ENCODE measurements at places on chromosomes 16 and 17. TPM values are rescaled to one million over a fixed set of nuclear protein-coding genes. Genes with fewer than 3 reads are reported as not detected.

The CD300H gene
- total RNA-seq: not detected

- no peak for DNase-seq
Measured at GRCh38 chr16:50711862-50712559, 18.6 kb downstream of the NOD2 start.

- peak; percentile 13 for DNase-seq
Measured at GRCh38 chr16:87840271-87840978, 28.9 kb downstream of the SLC7A5 start.

The CX3CL1 gene
- total RNA-seq: 1.2 TPM

GRCh38 chr17:66431910-66432309 is 129.5 kb downstream of the PRKCA start:
- DNase-seq: peak; percentile 65

GRCh38 chr16:75088216-75088615 is 28.4 kb downstream of the LDHD start:
- DNase-seq: peak; percentile 79

- peak; percentile 89 for DNase-seq
Measured at GRCh38 chr16:19505600-19506303, 16.1 kb downstream of the GDE1 start.

GRCh38 chr17:51217946-51218345 is 41.9 kb downstream of the MBTD1 start:
- DNase-seq: no peak

The CES3 gene
- not detected for total RNA-seq

The TEX19 gene
- not detected for total RNA-seq

- no peak for DNase-seq
Measured at GRCh38 chr16:16096121-16096857, 127.0 kb downstream of the ABCC6 start.

DNA sequence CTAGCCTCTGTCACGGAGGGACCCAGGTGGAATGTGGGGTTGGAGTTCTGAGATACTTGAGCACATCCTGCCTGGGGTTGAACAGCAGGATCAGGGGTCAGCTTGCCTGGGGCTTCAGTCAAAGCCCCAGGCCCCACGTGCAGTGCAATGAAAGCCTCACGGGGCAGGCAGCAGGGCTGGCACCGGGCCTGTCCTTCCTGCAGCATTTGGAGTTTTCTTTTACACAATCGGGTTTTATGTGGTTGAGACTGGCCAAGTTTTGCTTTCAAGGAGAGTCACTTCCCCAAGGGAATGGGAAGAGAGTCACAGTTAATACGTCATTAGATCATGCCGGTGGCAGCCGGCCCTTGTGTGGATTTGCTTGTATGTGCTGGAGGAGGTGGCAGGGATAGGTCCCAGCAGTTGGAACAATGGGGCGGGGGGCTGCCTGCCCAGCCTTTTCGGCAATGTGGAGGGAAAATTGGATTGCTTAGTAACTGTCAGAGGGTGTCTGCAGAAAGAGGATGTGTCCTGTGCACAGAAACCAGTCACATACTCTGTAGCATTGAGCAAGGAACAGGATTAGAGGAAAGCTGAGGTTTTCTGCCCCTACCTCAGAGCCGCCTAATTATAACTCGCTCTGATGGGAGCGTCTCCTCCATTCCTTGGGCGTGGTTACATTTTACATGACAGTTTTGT is 4.5 kb downstream of the RMI2 start:
- peak; percentile 31 for DNase-seq
